ENCODE measurements at places on chromosomes 4 and X.

GRCh38 chr4:996997-997374 lies 3.8 kb upstream of the SLC26A1 start:
- H3K27me3 ChIP-seq, result peaks cover 30% of the 10 kb centered on the region
- H3K4me3 ChIP-seq, result no peak overlapping the region
- H3K27ac ChIP-seq, result no peak overlapping the region
- H3K36me3 ChIP-seq, result no peaks in the 10 kb centered on the region

GRCh38 chr4:118032691-118033090 lies 1.6 kb upstream of the NDST3 start:
- no peak for DNase-seq
- no peak overlapping the region for H3K4me3 ChIP-seq
- H3K27ac ChIP-seq, result no peak overlapping the region

- peak overlapping the region; percentile 85 for H3K27ac ChIP-seq
- no peak for DNase-seq
- no peaks in the 10 kb centered on the region for H3K27me3 ChIP-seq
- H3K4me3 ChIP-seq, result peak overlapping the region; percentile 11
- peaks cover 13% of the 10 kb centered on the region for H3K36me3 ChIP-seq
- peaks cover 64% of the 10 kb centered on the region for H3K4me1 ChIP-seq
Measured at GRCh38 chrX:130176354-130176776, 4.6 kb downstream of the RAB33A start.

DNA sequence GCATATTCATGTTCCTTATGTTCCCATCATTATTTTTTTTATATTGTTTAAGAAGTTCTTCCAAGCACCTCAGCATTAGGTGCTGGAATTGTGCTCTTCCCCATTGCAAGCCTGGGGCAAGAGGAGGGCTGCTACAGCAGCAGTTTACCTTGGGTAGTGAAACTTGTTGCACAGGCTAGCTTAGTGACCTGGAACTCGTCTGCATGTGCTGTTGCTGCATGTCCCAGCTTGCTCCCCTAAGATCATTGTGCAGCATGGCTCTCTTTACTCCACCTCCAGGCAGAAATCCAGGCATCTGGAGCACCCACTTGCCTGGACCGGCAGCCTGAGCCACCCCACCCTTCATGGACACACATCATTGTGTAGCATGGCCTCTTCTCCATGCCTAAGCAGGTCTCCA lies 776.0 kb downstream of the GLUD2 start:
- no peaks in the 10 kb centered on the region for H3K27me3 ChIP-seq
- H3K36me3 ChIP-seq, result no peaks in the 10 kb centered on the region
- no peaks in the 10 kb centered on the region for H3K4me1 ChIP-seq
- H3K27ac ChIP-seq, result no peak overlapping the region
- no peak for DNase-seq

GRCh38 chrX:41333003-41333743 lies 789 bp upstream of the DDX3X start:
- peak overlapping the region; percentile 97 for H3K4me3 ChIP-seq
- H3K36me3 ChIP-seq, result peaks cover 23% of the 10 kb centered on the region
- DNase-seq, result peak; percentile 94

- no peak overlapping the region for H3K4me3 ChIP-seq
- no peaks in the 10 kb centered on the region for H3K36me3 ChIP-seq
- no peaks in the 10 kb centered on the region for H3K4me1 ChIP-seq
- H3K27me3 ChIP-seq, result no peaks in the 10 kb centered on the region
- DNase-seq, result no peak
Measured at GRCh38 chr4:158067646-158068045, 105.2 kb downstream of the GASK1B start.

GRCh38 chrX:53262189-53262917 lies 19.0 kb downstream of the IQSEC2 start:
- no peak for DNase-seq
- peaks cover 2% of the 10 kb centered on the region for H3K27me3 ChIP-seq
- H3K36me3 ChIP-seq, result no peaks in the 10 kb centered on the region
- peak overlapping the region; percentile 20 for H3K27ac ChIP-seq
- H3K4me1 ChIP-seq, result peaks cover 31% of the 10 kb centered on the region

DNA sequence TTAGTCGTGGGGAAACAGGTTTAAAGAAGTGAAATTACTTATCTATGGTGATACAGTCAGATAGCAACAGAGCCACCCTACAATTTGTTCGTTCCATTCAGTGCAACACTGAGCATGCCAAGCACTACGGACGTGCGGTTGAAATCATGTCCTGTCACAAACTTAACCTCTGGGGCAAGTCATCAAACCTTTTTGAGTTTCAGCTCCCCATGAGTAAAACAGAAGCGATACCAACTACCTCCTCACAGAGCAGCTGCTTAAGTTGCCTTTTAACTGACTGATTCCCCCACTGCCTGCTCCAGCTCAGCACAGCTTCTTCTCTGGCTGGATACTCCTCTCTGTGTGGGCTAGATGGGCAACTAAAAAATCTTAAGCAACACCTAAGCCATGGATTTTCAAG lies 36.0 kb downstream of the LHFPL1 start:
- no peaks in the 10 kb centered on the region for H3K27me3 ChIP-seq
- H3K36me3 ChIP-seq, result no peaks in the 10 kb centered on the region
- no peak overlapping the region for H3K27ac ChIP-seq
- no peak overlapping the region for H3K4me3 ChIP-seq
- peaks cover 2% of the 10 kb centered on the region for H3K4me1 ChIP-seq
- DNase-seq, result no peak

DNA sequence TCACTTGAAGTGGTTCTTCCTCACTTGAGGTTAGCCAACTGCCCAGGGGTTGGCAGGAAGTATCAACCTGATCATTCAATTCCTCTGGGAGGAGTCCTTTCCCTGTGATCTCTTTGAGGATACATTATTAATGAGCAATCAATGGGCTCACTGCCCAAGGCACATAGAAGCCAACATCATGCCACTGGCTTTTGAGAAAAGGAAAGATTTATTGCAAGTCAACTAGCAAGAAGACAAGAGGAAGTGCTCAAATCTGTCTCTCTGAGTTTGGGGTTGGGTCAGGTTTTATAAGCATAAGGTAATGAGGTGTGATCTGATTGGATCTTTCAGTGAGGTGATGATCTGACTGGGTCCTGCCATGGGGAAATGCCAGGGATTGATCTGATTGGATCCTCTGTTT lies 39.6 kb downstream of the FGFBP1 start:
- no peaks in the 10 kb centered on the region for H3K4me1 ChIP-seq
- no peak overlapping the region for H3K4me3 ChIP-seq

DNA sequence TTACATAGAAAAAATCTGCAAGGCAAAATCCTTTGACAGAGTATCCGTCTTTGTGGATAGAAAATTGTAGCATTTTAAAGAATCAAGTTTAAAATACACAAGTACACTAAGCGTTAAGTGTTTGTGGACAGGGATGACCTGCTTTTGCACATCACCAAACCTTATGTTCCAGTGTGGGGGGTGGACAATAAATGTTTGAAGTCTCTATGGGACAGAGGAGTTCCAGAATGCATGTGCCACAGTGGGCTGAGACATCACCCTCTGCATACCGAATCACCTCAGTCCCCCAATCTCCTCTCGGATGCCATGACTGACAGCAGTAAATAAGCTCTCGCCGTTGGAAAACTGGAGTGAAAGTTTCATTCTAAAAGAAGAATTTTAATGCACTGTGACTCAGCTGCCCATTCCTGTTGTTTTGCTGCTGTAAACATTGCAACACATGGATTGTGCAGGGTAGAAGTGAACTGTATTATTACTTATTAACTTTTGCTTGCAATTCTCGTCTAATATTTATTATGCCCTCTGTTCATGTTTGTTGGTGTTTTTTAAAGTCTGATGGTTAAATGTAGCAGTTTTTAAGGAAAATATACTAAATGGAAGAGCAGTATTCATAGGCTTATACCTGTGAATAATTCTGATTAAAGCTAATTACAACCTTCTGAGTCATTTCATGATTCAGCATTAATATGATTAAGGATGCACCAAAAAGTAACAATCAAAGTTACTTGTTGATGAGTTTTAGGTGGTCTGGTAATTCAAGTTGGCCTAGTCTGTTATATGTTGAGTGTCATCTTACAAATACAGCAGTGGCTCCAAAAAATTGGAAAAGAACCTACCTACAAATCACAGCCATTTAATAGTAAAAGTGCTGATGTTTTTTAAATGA lies 24.0 kb downstream of the CDKN2AIP start:
- peaks cover 5% of the 10 kb centered on the region for H3K4me1 ChIP-seq
- H3K4me3 ChIP-seq, result no peak overlapping the region
- DNase-seq, result no peak
- H3K36me3 ChIP-seq, result no peaks in the 10 kb centered on the region
- no peak overlapping the region for H3K27ac ChIP-seq

DNA sequence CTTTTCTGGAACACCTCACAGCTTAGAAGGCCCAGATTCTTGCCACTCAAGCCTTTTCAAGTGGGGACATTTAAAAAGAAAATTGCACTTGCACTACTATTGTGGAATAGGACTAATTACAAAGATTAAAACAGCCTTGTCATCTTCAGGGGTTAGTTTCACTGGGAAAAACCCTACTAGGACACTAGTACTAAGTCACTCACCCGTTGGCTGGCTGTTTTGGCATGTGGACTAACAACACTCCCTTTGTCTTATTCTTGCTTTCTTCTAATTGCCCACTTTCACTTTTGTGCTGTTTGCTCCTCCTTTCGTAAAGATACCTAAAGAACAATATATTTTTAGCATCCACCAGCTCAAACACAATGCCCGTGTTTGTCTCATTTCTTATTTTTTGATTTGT lies 200.9 kb upstream of the MID1 start:
- H3K36me3 ChIP-seq, result no peaks in the 10 kb centered on the region
- no peaks in the 10 kb centered on the region for H3K27me3 ChIP-seq
- no peak for DNase-seq
- no peak overlapping the region for H3K27ac ChIP-seq
